BE2C (cell line): ENCODE measurements at places on chromosomes 3 and 15.
A peak's percentile ranks its signal among the peaks of the same experiment; 100 is the strongest.

DNA sequence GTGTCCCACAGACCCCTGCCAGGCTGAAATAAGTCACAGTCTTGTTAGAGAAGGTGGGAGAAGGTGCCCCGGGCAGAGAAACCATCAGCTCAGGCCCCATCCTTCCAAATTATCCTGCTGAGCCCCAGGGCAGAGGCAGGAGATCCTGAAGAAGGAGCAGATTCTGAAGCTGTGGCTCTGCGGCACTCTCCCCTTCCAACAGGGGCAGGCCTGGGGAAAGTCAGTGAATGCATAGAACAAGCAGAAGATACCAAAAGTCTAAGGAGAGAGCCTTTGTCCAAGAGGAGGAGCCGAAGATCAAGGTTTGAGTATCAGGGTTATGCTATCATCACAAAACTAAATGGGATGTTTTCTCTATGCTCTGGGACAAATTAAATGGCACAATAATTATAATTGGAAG, 249.3 kb downstream of the XXYLT1 start:
- DNase-seq = no peak

DNA sequence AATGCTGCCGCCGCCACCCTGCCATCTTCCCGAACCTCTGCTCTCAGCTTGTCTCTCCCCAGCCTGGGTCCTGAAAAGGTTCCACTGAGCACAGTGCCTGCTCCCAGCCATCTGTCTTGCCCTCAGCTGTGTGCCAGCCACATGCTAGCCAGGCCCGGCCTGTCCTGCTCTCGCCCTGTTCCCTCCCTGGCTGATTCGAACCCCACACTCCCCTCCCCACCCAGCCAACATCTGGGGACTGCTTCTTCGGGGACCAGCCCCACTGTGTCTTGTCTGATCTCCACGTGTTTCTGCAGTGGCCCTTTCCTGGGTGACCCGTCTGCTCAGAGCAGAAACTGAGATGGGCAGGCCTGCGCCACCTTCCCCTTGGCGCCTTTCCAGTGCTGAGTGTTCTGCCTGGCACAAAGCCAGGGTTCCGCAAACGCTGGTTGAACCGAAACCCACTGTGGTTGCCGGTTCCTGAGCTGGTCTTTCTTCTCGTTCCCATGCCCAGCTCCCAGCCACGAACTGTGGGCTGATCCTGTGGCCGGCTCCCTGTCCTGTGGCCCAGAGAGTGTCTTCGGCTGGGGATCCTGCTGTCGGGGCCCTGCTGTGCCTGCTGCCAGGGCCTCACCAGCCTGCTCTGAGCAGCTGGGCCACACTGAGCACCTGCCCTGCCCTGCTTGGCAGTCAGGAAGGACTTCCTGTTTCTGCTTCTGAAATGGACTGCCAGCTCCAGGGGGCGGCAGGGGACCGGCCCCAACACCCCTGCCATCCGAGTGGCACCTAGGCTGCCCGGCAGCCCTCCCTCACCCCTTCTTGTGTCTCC, 62.7 kb upstream of the KLF13 start:
- DNase-seq = peak; percentile 63

GRCh38 chr15:68196445-68197169, 8.5 kb downstream of the CALML4 start:
- no peak for DNase-seq

- peak; percentile 89 for DNase-seq
Measured at GRCh38 chr3:53949541-53949940, 57.9 kb upstream of the SELENOK start.

GRCh38 chr15:64905119-64905831, 6.4 kb upstream of the ANKDD1A start:
- peak; percentile 35 for DNase-seq

DNA sequence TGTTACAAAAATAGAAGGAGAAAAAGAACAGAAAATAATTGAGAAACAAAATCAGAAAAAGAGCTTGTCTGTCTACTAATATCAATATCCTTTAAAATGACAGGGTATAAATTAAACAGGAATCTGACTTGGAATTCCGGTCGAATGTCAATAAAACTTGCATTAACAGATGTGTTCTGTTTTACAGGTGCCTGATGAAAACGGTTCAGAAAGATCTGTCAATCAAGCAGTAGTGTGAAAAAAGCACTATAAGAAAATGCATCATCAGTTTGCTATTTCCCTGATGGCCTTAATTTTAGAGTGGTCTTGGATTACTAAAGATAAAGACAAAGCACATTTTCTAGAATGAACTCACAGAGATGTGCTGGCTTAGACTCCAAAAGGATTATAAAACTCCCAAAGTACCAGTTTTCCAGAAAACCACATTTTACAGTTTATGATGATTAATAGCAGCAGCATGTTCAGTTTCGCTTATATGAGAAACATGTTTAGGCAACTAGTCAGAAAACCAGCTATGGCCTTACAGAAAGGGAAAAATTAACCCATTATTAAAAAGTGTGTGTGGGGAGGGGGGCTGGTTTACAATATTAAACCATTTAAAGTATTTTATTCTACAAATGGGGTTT, 8.2 kb upstream of the C3orf38 start:
- DNase-seq = no peak

GRCh38 chr15:88661761-88662556, 23.1 kb downstream of the ISG20 start:
- no peak for DNase-seq

DNA sequence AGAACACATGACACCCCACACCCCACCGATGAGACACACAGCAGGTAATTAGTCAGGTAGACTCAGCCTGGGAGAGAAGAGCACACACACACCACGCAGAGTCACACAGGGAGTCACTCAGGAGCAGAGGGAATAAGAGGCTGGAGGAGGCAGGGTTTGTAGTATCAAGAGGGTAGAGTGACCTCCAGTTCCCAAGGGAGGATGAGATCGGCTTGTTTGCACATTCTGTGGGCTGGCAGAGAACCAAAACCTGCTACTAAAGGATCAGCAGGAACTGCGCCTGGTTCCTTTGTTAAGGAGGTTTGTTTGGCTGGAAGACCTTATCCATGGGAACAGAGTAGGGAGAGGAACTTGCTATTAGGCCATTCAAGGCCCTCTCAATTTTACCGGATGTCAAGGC, 281.4 kb upstream of the SLCO3A1 start:
- peak; percentile 78 for DNase-seq

GRCh38 chr3:158026236-158026635, 80.0 kb downstream of the SHOX2 start:
- DNase-seq = no peak

DNA sequence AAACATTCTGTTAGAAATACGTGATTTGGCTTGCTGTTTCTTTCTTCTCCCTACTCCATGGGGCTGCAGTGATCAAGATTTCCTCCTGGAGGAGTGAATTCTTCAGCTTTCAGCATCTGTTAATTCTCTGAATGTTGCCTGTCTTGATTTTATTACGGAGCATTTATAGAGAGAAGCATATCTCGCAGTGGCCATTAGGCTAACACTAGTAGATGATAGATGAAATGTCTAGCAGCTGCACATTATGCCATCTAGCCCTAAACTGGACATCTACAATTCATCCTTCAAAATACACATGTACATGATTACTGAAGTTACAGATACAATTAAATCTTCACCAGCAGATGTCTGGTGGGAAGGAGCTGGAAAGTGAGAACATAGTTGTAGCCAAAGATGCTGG, 769.8 kb upstream of the NECTIN3 start:
- no peak for DNase-seq

GRCh38 chr3:98068824-98069223, 18.1 kb upstream of the OR5AC2 start:
- DNase-seq = no peak

DNA sequence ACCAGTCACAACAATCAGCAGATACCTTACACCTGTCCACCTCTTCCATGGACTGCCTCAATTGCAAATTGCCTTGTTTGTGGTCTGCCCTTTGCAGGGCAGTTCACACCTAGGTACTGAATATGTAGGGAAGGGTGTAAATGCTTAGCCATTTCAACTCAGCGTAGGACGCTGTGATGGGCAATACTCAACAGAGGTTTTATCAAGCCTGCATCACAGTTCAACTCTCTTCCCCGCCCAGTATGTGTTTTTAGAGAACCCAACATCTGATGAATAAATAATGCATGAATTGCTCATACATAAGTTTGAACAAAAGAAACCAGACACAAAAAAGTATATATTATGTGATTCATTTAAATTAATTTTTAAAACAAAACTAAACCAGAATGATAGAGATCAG, 124.4 kb downstream of the P2RY1 start:
- DNase-seq = no peak

DNA sequence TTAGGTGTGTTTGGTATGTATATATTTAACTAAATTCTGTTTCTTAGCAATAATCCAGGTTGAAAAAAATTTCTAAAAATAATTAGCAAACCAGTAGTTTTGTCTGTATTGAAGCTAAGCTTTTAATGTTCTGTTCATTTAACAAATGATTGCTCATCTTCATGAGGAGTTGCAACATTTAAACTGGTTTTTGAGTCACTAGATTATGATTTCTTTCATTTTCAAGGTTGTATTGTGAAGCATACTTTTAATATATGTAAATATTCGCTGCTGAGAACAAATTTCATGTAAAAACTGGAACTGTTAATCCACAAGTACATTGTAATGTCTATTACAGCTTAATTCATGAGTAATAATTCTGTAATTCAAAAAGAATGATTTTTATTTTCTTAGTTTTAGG, 192.7 kb downstream of the MBNL1 start:
- no peak for DNase-seq

DNA sequence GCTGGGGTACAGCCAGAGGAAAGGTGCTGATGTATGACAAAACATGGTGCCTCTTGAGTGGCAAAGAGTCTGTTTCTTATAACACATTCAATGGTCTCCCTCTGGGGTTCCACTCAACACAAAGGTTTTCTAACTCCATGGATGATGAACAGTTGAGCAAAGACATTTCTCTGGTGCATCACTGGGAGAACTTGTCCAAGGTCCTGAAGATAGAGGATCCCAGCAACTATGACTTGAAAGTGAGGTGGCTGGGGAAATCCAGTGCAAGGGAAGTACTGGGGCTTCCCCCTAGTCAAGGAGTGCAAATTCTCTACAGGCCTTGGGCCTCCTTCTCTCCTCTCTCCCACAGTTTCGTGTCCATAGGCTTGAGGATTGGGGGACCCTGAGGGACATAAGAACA, 431.1 kb downstream of the WDR72 start:
- no peak for DNase-seq

DNA sequence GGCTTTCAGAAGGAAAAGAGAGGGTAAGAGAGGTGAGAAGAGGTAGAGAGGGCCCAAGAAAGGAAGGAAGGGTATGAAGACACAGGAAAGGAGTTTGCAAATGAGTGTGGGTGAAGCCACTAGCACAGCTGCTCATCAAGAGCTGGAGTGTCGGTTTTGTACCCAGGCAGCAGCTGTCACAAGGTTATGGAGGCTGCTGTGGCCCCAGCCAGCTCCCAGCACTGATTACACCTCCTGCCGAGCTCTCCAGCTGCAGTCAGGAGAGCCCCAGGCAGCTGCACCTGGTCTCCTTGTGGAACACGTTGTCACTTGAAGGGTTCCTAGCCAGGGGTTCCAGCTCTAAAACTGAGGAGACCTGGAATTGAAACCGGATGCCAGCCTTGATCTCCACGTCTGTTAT, 60.4 kb upstream of the CHD2 start:
- DNase-seq = no peak

DNA sequence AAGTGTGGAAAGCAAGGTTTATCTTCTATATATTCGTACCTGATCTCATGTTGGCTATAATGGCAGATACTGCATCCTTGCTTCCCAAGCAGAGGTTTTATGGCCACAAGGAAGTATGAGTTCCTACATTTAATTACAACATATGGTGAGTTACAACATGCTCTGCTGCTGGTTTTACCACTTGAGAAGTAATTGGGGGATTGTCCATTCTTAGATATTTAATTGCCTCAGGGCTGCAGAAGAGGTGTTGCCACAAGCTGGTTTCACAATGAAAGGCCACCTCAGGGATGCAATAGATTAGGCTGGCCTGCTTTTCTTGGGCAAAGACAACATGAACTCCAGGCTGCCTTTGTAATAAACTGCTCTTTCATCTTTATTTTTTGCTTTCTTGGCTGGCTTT, 48.6 kb downstream of the RAP2B start:
- DNase-seq = no peak

DNA sequence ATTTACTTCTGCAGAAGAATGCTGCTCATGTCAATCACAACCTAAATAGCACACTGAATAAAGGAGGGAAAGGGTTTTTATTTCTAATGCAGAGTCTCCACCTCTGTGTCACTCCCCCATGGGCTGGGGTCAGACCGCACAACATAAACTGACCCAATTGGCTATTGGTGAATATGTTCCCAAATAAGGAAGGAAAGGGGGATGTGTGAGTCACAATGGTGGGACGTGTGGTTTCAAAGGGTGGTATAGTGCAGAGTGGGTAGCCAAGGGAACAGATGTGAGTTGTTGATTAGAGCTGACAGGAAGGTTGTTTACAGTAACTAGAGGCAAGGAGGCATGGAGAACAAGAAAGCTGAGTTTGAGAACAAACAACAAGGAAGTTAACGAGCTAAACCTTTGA, 491.8 kb downstream of the ZPLD1 start:
- no peak for DNase-seq

DNA sequence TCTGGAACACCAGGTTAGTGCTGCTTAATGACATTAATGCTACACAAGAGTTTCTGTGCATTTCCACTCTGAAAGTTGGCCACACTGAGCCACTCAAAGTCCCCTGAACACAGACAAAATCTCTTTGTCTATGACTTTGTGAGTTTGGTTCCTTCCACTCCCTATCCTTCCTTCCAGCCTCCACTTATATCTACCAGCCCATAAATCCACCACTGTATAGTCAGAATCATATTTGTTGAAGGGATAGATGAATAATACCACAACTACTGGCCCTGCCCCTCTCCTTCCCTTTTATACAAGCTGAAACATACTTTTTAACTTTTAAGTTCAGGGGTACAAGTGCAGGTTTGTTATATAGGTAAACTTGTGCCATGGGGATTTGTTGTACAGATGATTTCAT, 127.5 kb downstream of the ABHD5 start:
- DNase-seq = no peak

GRCh38 chr3:172776049-172776717, 25.7 kb downstream of the ECT2 start:
- DNase-seq = no peak

DNA sequence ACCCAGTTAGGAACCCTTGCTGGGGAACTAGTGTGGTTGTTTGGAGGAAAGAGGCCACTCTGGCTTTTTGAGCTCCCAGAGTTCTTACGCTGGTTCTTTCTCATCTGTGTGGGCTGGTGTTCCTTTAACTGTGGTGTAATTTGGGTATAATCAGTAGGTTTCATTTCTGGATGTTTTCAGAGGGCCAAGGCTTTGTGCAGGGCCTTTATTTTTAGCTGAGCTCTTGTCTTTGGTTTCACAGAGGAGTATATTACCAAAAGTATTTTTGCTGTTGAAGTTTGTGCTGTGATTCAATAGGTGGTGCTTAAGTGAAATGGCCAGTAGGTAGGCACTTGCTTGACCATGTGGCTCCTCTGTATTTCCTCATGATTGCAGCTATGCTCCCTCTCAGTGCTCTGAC, 357.9 kb downstream of the KCNH8 start:
- no peak for DNase-seq
